AG04450 (cell line): ENCODE measurements at places on chromosomes 13 and 19.

DNA sequence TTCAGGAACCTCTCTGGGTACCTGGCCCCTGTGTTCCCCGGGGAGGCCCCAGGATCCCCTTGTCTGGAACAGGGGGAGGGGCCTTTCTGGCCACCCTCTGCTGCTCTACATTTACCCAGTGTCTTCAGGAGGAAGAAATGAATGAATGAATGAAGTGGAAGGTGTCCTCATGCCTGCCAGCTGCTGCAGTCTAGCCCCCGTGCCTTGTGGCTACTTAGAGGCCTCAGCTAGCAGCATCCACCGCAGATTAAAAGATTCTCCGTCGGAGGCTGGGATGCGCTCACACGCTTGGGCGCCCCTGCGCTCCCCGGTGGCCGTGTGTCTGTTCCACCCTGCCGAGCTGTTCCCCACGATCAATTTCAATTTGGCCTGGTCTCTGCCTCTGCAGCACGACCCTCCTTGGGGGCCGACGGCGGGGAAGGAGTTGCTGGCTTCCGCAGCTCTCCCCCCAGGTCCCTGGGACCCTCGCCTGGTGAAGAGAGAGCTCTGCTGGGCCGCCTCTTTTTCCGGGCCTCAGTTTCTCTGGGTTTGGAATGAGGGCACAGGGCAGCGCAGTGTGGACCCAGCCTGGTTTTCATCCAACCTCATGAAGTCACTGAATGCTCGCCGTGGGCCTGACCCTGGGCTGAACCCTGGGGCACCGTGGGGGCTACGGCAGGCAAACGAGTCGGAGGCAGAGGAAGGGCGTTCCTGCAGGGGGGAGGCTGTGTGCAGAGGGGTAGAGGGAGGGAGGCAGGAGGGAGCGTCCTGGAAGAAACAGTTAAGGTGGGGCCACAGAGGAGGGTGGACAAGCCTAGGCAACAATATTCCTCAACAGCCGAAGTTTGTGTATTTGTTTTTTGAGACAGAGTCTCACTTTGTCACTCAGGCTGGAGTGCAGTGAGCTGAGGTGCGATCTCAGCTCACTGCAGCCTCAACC is 28.3 kb downstream of the EFNA2 start:
- DNase-seq = no peak

DNA sequence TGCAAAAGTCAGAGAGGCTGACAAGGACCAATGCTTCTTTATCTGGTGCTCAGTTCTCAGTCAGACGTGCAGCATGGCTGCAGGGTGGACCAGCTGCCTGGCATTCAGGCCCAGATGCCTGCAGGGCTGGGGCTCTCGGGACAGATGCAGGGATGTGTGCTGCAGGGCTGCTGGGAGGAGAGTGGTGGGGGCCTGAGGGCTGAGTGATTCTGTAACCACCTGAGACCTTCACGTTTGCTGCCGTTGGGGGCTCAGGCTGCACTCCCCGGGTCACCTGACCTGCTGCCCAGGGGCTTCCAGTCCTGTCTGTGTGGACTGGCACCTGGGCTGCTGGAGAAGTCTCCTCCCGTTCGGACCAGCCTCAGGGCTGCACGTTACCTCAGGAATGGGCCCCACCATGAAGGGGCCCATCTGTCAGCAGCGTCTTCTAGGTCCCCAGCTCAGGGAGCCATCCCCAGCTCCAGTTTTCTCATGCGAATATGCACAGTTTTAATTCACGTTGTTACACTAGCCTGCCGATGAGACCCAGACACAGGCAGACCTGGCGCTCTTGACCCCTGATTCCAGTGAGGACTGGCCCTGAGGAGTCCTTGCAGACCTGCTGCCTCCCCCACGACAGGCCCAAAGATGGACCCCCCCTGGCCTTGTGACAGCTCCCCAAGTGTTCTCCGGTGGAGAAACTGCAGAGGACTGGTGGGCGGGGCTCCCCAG is 16.9 kb downstream of the KCTD15 start:
- DNase-seq = no peak

GRCh38 chr13:27298849-27299248 is 28.2 kb downstream of the RASL11A start:
- DNase-seq = no peak

DNA sequence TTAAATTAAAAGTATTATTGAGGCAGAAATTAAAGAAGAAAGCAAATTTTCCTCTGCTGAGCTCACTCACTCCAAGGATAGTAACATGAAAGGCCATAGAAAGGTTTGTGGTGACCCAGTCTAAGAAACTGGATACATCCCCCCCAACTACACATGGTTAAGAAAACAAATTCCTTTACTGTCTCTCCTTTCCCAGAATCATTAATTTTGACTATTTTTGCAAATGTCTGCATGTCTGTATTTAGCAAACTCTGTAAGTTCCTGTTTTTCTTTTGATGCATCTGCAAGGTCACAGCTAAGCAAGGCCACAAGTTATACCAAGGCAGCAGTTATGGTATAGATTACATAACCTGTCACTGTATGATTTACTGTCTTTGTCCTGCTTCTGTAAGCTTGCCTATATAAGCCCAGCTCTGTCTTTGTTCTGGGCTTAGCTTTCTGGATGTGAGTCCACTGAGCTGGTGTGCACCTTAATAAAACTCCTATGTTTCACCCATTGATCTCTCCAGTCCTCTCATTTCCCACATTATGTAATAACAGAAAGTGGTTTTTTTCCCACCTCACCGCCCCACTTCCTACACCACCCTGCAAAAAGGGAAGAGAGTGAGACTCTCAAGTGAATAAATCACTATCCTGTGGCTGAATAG is 8.5 kb upstream of the ZNF83 start:
- no peak for DNase-seq

- no peak for DNase-seq
Observed at GRCh38 chr13:35765366-35765765, 288.9 kb upstream of the MAB21L1 start.

- DNase-seq = peak; percentile 16
Observed at GRCh38 chr19:50556282-50557008, 11.8 kb downstream of the LRRC4B start.

DNA sequence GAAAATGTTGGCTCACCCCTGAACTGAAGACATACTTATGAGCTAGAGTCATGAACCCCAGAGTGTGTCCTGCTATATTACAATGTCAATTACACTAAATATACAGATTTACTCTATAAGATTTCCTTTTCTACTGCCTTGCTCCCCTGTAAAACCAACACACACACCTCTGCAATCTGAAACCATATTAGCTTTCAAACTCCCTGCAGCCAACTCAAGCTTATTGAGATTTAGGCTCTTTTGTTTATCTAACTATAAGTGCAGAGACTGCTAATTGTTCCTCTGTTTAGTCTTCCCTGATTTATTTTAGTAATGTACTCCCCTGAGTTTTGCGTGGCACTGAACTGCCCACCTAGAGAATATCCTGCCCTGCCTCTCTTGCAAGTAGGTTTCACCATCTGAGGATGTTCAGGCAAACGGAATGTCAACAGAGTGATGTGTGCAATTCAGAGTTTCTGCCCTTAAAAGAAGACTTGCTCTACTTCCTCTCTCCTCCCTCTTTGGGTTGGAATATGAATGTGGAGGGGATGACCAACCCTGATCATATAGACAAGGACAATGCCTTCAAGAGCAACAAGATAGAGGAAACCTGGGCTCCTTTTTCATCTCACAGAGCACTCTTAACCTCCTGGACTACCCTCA is 22.3 kb downstream of the FAM216B start:
- DNase-seq = no peak

- DNase-seq = no peak
Observed at GRCh38 chr19:3441986-3442329, 38.4 kb downstream of the SMIM24 start.
